ENCODE measurements at places on chromosomes 5 and 9. TPM values are rescaled to one million over a fixed set of nuclear protein-coding genes. Genes with fewer than 3 reads are reported as not detected.

The MLANA gene
- polyA plus RNA-seq: 0.16 TPM

The APBA1 gene
- polyA plus RNA-seq: not detected

The LEAP2 gene
- 3.1 TPM for polyA plus RNA-seq

The CHSY3 gene
- not detected for polyA plus RNA-seq

The KIAA0825 gene
- polyA plus RNA-seq: 1.4 TPM

The GLDC gene
- polyA plus RNA-seq: not detected

The ADAMTS19 gene
- not detected for polyA plus RNA-seq

The GPRIN1 gene
- 0.15 TPM for polyA plus RNA-seq

The PCDHGA8 gene
- not detected for polyA plus RNA-seq

The CCDC112 gene
- polyA plus RNA-seq: 17.2 TPM

The PCDH12 gene
- polyA plus RNA-seq: not detected

The SLC46A2 gene
- 0.14 TPM for polyA plus RNA-seq

The PCDHB10 gene
- polyA plus RNA-seq: not detected

The PTPRD gene
- not detected for polyA plus RNA-seq

The SLC36A3 gene
- not detected for polyA plus RNA-seq

The SLCO4C1 gene
- not detected for polyA plus RNA-seq

The INSL4 gene
- not detected for polyA plus RNA-seq

The SETX gene
- 12.7 TPM for polyA plus RNA-seq

The C9orf43 gene
- 0.52 TPM for polyA plus RNA-seq

The HMCN2 gene
- not detected for polyA plus RNA-seq

The MARCOL gene
- not detected for polyA plus RNA-seq

The PCDHGC4 gene
- not detected for polyA plus RNA-seq

The CDC25C gene
- not detected for polyA plus RNA-seq

The RXRA gene
- 0.56 TPM for polyA plus RNA-seq

The PCDHGA1 gene
- polyA plus RNA-seq: not detected

The IFNB1 gene
- not detected for polyA plus RNA-seq

The LCN1 gene
- not detected for polyA plus RNA-seq

The SLC6A18 gene
- polyA plus RNA-seq: not detected

The RNF183 gene
- polyA plus RNA-seq: not detected

The CDC23 gene
- 14.1 TPM for polyA plus RNA-seq

The TMEM215 gene
- not detected for polyA plus RNA-seq

The NOXA1 gene
- polyA plus RNA-seq: 1.6 TPM

The PCDHGB7 gene
- not detected for polyA plus RNA-seq

The OBP2B gene
- polyA plus RNA-seq: not detected

The TPPP gene
- polyA plus RNA-seq: not detected

The FOXI1 gene
- not detected for polyA plus RNA-seq

The BARHL1 gene
- polyA plus RNA-seq: not detected

The PCDHB4 gene
- polyA plus RNA-seq: not detected

The POC5 gene
- 11.1 TPM for polyA plus RNA-seq

The CCDC183 gene
- not detected for polyA plus RNA-seq

The ATP10B gene
- polyA plus RNA-seq: not detected

The SLC34A3 gene
- polyA plus RNA-seq: not detected

The DMGDH gene
- 0.20 TPM for polyA plus RNA-seq

The TAF1L gene
- not detected for polyA plus RNA-seq

The JAKMIP2 gene
- 1.1 TPM for polyA plus RNA-seq

The SLC34A1 gene
- not detected for polyA plus RNA-seq

The PCAT7 gene
- not detected for polyA plus RNA-seq

The OR1K1 gene
- polyA plus RNA-seq: not detected

The NAA35 gene
- polyA plus RNA-seq: 10.1 TPM

The SEMA4D gene
- 18.7 TPM for polyA plus RNA-seq

The CARTPT gene
- not detected for polyA plus RNA-seq
